B cell (primary cell): ENCODE measurements at places on chromosomes 3 and 15.

DNA sequence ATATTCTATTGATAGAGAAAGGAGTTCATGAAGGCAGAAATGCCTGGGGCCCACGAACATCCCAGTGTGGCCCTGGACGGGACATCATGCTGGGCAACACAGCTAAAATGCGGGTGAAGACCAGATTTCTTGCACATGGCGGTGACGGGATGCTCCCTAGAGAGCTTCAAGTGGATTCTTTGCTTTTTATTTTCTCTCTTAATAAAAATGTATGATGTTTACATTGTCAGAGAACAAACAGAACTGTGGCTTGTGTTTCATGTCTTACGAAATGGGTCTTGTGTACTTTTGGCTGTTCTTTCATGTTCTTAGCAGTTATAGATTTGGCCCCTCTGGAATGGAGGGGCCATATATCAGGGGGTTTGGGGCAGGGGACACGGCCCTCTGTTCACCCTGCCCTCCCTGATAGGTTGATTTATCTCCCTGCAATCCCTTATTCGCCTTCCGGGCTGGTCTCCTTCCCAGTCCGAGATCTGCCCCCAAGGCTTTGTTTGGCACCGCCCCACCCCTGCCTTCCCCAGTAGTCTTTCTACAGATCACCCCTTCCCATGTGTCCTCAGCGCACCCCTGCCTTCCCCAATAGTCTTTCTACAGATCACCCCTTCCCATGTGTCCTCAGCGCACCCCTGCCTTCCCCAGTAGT is 68.7 kb upstream of the CGNL1 start:
- DNase-seq = no peak

GRCh38 chr3:184082465-184082864 is 14.4 kb upstream of the HTR3E start:
- DNase-seq = no peak

DNA sequence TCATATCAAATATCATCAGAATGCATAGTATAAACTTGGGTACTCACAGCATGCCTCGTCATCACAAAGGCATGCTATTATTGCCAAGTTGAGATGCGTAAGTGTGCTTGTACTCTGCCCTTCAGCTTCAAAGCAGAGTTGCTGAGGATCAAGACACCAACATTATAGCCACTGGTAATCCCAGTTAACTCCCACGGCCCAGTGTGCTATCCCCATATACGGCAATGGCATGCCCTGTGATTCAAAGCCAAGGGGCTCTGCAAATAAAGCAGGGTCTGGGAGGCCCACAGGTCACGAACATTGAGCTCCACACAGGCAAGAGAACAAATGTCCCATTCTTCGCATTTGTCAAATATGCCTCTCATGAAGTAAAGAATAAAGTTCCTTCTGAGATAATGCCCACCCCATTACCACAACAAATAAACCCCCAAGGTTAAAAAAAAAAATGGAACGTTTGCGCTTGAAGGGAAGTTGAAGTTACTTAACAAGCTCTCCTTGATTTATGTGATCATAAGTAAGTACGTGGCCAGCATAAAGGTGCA is 298.1 kb upstream of the NECTIN3 start:
- DNase-seq = no peak

DNA sequence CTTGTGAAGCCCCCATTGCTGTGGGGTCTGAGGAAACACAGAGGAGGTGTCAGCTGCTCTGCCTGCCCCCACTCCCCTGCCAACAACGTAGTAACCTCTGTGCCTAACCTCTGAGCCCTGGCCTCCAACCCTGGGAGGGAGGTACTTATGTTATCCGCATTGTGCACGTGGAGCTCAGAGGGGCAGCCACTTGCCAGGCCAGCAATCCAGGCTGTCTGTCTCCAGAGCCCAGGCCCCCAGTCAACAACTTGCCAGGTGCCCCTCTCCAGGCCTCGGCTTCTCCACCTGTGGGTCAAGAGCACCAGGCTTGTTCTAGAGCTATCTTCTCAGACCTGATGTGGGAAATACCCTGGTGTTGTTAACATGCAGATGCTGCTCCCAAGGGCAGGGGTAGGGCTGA is 2.7 kb downstream of the TPRA1 start:
- no peak for DNase-seq

- DNase-seq = no peak
Observed at GRCh38 chr15:51051776-51052175, 42.9 kb downstream of the TNFAIP8L3 start.

DNA sequence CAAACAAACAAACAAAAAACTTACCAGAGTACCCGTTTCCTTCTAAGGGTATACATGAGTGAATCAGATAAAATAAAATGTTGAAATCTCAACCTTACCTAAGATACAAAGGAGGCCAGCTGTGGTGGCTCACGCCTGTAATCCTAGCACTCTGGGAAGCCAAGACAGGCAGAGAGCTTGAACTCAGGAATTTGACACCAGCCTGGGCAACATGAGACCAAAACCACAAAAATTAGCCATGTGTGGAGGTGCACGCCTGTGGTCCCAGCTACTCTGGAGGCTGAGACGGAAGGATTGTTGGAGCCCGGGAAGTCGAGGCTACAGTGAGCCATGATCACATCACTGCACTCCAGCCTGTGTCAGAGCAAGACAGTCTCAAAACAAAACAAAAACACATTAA is 11.0 kb upstream of the FAM219B start:
- no peak for DNase-seq

DNA sequence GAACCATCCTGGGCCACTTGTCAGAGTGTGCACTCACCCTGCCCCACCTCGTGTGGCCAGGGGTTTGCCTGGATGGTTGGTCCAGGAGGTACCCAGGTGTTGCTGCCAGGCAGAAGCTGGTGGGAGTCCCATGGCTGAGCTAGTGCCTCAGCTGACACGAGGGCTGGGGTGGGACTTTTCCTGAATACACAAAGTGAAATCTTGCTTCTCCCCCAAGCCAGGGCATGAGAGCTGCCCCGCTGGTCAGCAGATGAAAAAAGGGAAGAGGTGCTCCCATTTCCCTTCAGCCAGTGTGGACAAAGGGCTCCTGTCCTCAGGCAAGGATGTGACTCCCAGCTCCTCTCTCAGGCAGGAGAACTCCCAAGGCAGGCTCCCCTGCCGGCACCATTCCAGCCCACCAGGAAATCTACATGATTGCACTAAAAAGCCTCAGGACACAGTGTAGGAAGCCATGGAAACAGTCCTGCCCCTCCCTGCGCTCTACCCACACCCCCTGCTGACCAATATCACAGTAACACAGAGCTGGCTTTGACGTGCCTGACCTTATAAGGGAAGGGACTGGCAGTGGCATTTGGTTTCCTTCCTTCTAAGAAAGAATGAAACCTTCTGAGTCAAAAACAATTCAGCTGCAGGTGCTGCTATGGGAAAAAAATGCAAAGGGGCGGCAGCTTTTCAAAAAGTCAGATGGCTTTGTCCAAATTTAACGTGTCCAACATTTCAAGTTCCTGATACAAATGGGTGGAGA is 33.9 kb downstream of the MYO5C start:
- peak; percentile 74 for DNase-seq

DNA sequence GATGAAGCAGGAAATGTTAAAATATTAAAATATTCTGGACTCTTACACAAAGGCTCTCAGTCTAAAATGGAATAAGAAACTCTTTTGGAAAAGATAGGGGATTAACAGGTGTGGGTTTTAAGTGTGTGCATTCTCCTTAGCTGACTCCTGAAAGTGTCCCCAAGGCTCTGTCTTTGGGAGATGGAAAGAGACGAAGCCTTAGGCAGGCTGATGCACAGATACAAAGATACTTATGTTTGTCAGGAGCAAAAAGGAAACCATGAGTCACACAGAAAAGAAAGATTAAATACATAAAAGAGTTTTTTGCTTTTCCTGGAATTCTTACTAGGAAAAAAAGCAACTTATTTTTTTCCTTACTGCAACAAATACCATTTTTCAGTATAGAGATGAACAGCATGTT is 23.8 kb upstream of the ABI3BP start:
- DNase-seq = no peak

- no peak for DNase-seq
Observed at GRCh38 chr3:46713898-46714552, 3.6 kb downstream of the PRSS50 start.

DNA sequence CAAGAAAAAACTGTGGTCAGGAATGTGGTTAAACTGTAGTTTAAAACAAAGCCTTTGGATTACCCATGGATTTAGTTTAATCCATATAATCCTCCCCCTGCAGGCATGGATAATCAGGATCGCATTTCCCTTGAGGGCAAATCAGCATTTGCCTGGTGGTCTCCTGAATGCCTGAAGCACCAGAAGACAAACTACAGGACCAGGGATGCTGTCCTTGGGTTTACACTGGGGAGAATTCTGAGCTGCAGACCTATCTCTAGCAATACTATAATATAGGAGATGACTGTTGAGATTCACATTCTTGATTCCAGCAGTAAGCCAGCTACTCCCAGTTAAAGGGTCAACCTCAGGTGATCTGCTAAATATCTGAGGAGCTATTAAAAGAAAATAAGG is 10.6 kb downstream of the PIK3CB start:
- no peak for DNase-seq

- DNase-seq = peak; percentile 17
Observed at GRCh38 chr3:11845651-11846050, 1.0 kb downstream of the TAMM41 start.

GRCh38 chr15:72060687-72061250 is 57.2 kb downstream of the MYO9A start:
- no peak for DNase-seq

DNA sequence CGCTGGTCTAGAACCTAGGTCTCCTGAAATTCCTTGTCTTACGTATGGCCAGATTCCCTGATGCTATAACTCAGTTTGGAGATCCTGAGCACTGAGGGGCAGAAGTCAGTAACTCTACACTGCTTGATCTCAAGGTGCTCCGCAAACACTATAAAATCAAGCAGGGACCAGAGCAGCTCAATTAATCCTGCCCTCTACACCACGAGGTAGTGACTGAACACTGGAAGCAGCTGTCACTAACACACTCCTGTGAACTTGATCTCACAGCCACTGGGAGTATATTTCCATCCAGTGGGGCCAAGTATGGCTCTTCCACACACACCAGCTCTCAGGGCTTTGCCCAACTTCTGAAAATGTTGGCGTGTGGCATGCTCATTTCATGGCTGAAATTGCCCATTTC is 51.0 kb downstream of the EDEM1 start:
- DNase-seq = no peak

- no peak for DNase-seq
Observed at GRCh38 chr15:79204886-79205675, 77.4 kb upstream of the ANKRD34C start.

- no peak for DNase-seq
Observed at GRCh38 chr3:194038960-194039359, 97.0 kb upstream of the HES1 start.

DNA sequence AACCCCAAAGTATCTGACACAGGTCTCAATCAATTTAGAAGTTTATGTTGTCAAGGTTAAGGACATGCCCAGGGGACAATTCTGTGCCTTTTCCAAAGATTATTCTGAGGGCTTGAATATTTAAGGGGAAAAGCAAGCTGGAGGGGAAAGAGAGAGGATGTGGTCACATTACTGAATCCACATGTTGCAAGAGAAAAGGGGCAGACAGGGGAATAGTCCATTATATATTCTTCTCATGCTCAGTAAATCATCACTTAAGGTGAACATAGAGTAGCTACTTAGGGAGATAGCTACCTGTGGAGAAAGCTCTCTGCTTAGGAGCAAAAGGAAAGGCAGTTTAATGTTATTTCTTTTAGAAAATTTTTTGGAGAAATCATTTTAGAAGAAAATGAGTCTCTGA is 751.6 kb downstream of the SI start:
- DNase-seq = no peak

GRCh38 chr15:62564886-62565633 is 400.0 kb upstream of the C2CD4B start:
- no peak for DNase-seq

DNA sequence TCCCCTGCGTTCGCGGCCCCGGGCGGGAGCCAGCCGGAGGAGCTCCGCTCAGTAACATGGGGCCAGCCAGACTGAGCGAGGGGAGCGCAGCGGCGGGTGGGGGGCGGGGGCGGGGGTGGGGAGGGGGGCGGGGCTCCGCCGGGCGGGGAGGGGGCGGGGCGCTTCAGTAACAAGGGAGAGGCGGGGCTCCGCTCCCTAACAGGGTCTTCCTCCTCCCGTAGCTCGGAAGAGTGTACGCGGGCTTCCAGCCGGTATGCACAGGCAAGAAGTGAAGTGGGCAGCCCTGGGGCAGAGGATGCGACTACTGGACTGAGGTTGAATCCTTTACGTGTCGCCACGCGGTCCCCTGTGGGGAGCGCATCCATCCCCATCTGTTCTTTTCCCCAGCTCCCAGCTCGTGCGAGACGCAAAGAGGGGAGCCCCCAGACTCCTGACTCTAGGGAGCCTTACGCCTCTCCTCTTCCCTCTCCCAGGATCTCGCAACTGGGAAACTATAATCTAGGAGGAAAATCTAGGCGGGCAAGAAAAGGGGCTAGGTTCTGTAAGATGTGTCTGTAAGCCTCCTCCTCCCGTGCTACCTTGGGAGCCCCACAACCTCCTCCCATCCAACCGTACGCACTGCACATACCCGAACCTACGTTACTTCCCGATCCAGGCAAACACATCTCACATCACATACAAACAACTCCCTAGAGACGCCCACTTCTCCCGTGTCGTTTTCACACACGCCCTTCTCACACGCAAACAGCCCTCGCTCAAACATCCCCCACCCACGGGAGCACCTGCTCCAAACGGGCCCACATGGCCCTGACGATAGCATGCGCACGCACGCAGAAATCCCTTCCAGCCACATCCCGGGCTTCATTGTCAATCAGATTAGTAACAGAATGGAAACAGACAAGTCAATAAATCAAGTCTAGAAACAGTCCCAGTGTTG is at the start of gene SHF:
Gene SHF, minus strand, starts transcription at position 73 of the 937 bp plus-strand sequence. Its CDS starts 15 bp downstream, at position 58.
- DNase-seq = peak; percentile 87

- DNase-seq = no peak
Observed at GRCh38 chr3:32453346-32453745, 49.3 kb downstream of the CMTM6 start.

DNA sequence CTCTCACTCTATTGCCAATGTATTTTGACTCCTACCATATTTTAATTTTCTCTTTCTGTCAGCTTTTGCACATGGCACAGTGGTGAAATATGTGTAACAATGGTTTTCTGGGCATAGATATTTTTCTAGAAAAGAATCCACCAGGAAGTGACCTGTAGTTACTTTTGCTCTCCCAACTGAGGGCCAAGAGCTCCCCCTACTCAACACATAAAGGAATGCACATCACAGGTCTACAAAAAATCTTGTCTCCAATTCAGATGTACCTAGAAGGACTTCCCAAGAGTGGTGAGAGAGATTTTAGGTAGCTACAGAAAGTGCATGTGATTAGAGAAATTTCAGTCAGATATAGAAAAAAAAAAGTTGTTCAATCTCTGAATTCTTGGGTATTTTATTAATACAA is 15.6 kb downstream of the CPA3 start:
- no peak for DNase-seq

- DNase-seq = no peak
Observed at GRCh38 chr3:172449466-172450149, 1.4 kb upstream of the GHSR start.

DNA sequence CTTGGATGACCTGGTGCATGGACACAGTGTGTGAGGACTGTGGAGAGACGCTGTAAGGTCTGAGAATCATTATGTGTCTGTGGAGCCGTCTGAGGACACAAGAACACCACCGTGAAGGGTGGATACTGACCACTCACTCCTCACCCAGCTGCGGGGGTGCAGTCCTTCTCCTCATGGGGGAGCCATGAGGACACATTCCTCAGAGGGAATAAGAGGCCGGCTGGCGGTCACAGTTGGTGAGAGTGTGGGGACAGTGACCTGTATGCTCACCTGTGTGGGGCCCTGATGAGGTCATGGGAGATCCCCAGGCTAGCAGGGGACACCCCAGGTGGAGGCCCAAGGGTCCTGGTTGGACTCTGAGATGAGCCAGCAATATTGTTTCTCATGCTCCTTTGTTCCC is 2.5 kb upstream of the TRPM1 start:
- DNase-seq = no peak

- no peak for DNase-seq
Observed at GRCh38 chr3:153372326-153372725, 210.3 kb downstream of the RAP2B start.
